Jurkat, Clone E6-1 (cell line): ENCODE measurements at places on chromosomes 4 and X.

DNA sequence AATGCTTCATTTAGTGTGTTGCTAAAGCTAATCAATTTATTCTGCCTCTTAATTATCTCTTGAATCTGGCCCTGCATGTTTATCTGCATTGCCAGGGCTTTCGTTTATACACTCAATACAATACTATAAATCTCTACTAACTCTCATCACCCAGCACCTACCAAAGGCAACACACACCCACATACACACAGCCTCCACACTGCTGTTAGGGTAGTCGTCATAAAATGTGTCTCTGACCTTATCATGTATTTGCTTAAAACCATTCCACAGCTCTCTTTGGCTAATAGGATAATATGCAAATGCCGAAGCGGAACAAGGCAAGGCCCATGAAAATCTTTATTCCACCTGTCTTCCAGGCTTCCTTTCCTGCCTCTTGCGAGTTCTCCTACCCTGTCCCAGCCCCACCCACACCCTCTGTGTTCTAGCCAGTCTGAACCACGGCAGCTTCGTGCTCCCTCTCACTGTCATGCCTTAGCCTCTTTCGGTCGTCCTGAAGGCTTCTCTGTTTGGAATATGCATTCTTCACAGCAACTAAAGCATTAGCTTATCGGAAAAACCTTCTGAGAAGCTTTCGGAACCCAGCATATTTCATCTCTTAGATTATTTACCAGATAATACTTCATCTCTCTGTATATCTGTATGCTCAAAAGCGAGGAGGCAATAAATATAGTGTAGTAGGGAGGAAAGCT lies 333.5 kb downstream of the TENM3 start:
- no peak for DNase-seq

- DNase-seq = no peak
Observed at GRCh38 chr4:86506591-86506990, 87.5 kb upstream of the PTPN13 start.

GRCh38 chrX:74147439-74147838 lies 156.5 kb upstream of the ZCCHC13 start:
- DNase-seq = no peak

GRCh38 chr4:33724685-33725084 lies 2519.6 kb downstream of the ARAP2 start:
- DNase-seq = no peak

DNA sequence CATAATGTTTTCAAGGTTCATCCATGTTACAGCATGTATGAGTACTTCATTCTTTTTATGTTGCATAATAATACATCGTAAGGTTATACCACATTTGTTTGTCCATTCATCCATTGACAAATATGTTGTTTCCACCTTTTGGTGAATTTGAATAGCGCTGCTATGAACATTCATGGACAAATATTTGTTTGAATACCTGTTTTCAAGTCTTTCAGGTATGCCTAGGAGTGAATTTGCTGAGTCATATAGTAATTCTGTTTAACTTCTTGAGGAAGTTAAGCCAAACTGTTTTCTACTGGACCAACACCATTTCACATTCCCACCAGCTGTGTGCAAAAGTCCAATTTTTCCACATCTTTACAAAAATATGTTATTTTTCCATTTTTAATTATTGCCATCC lies 31.5 kb downstream of the IRS4 start:
- no peak for DNase-seq

GRCh38 chr4:16079046-16079445 lies 4.8 kb downstream of the PROM1 start:
- no peak for DNase-seq

DNA sequence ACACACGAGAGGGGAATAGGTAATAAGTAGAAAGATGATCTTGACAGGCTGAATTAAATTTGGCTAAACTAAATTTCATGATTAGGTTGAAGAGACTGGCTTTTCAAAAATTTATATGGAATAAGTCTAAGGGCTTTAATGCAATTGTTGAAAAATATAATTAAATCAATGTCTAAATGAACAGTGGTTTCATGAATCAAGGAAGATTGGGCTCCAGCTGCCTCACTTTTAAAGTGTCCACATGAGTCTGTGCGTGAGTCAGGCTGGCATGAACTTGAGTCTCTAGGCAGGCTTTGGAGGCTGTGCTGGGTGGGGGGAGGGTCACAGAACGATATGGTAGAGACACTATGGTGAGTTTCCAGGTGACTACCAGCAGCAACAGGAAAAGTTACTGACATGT lies 111.9 kb downstream of the SORBS2 start:
- DNase-seq = no peak

DNA sequence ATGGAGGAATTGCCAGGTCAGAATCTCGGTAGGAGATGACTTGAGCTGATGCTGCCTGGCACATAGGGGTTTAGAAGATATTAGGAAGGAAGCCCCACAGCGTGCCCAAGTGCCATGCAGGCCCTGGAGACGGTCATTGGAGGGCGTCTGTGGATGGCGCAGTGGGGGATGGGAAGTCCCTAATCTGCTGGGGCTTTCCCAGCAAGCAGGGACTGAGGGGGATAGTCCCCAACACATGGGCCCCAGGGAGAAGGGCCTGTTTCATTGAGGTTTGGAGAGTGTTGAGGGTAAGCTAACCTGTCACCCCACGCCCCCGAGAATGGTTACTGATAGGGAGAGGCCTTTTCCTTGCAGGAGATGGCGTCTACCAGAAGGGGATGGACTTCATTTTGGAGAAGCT lies 7.8 kb downstream of the TAFAZZIN start:
- no peak for DNase-seq

DNA sequence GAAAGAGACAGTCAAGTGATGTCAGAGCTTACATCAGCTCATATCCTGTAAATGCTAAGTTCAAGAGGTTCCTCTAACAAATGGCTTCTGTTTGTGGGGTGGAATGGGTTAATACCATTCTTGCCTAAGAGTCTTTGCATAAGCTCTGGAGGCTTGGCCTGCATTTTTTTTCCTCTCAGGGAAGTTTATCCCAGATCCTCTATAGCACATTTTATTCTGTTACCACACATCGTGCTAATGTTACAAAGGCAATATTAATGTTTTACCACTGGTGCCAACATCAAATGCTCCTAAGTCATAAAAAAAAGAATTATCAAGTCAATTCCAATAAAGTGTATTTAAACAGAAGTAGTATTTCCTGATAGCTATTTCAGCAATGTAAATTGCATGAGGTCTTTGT lies 2.9 kb upstream of the ADH6 start:
- no peak for DNase-seq

- DNase-seq = no peak
Observed at GRCh38 chrX:12972243-12972642, 2.7 kb upstream of the TMSB4X start.

- peak; percentile 31 for DNase-seq
Observed at GRCh38 chr4:120517966-120518365, 404.6 kb downstream of the PRDM5 start.

GRCh38 chrX:40174854-40175510 lies 77.2 kb upstream of the BCOR start:
- peak; percentile 19 for DNase-seq

DNA sequence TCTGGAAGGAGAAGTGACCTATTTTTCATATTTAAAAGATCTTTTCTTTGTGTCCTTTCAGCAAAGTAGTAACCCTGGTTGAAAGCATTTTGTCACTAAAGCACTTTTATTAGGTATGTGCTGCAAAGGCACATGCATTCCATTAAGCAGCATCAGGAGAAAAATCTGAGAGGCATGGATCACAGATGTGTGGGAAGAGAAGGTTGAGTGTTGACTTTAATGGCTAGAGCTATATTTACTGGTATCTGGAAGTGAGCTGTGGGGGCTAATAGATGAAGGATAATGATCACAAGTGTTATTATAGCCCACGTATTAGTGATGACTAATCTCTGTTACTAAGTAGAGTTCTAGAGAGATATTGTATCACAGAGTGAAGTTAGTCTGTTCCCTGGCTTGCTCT lies 1520.7 kb downstream of the ARAP2 start:
- DNase-seq = no peak

GRCh38 chrX:1911401-1912128 lies 296.7 kb downstream of the ASMT start:
- no peak for DNase-seq

DNA sequence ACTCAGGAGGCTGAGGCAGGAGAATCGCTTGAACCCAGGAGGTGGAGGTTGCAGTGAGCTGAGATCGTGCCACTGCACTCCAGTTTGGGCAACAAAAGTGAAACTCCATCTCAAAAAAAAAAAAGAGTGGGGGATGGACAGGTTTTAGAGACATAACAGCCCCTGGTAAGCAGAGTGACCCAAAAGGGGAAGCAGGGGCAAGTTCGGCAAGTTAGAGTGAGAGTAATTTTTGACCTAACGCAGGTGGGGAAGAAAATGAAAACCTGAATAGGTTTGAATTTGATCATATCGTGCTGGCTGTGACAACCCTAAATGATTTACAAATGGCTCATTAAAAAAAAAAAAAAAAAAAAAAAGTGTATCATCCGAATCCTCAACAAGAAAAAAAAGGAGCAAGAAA lies 25.7 kb upstream of the TMEM131L start:
- no peak for DNase-seq

DNA sequence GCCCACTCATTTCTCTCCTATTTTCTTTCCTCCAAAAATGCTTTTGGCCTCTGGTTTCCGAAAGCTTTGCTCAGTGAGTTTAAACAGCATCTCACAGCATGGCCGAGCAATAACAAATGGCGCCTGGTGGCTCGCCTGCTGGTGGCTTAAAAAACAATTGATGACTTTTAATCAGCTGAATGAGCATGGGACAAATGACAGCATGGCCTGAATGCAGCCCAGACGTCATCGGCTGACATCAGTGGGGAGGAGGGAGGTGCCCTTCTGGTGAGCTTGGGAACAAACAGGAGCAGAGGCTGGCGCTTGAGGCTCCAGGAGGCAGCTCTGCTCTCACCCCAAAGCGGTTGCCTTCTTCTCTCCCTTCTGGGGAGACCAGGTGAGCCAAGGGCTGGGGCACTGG lies 286.4 kb downstream of the BCOR start:
- DNase-seq = no peak

- no peak for DNase-seq
Observed at GRCh38 chr4:102843273-102843672, 15.9 kb upstream of the UBE2D3 start.

DNA sequence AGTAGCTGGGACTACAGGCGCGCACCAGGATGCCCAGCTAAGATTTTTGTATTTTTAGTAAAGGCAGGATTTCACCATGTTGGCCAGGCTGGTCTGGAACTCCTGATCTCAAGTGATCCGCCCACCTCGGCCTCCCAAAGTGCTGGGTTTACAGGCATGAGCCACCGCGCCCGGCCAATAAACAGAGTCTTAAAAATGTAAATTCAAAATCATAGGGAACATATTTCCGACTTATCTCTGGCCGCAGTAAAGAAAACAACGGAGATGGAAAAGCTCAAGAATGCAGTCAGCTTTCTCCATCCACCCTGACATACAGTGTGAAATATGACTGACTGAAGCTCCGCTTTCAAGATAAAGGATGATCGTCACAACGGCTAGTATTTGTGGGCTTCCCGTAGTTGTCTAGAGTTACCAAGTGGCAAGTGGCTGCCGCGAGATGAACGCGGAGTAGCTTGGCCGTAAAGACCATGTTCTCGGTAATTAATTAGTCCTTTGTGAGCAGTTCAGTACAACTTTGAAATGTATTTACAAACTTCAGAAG lies 495.1 kb upstream of the FAT1 start:
- DNase-seq = no peak

DNA sequence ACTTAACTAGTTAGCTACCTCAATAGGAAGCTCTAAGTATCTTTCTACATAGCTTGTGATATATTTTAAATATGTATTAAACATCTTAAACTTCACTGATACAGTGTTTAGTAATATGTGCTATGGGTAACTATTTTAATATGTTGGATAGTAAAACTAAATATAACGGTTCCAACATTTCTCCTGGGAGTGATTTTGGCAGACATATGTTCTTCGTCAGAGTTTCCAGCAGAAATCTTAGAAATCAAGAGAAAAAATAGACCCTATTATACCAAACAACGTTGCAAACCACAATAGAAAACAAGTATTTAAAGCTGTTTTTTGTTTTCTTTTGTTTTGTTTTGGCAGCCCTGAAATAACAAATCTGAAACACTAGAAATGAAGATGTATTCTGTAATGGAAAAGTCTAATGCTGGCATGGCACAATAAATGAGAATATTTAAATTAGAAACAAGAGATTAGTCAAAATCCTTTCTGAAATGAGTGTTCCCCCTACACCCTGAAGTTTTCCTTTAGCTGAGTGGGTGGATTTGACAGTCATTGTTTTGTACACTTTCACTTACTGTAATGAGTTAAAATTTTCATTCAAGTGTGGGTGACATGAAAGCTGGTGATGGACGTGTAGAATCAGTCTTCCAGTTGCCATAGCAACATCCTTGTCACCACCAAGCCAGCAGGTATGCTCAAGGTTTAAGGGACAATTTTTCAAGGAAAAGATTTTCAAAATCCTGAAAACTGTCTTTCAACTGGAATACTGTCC lies 233.5 kb downstream of the SCFD2 start:
- no peak for DNase-seq

- DNase-seq = no peak
Observed at GRCh38 chr4:55117511-55117910, 7.9 kb downstream of the KDR start.

GRCh38 chr4:32032136-32032672 lies 1312.0 kb downstream of the PCDH7 start:
- DNase-seq = no peak

DNA sequence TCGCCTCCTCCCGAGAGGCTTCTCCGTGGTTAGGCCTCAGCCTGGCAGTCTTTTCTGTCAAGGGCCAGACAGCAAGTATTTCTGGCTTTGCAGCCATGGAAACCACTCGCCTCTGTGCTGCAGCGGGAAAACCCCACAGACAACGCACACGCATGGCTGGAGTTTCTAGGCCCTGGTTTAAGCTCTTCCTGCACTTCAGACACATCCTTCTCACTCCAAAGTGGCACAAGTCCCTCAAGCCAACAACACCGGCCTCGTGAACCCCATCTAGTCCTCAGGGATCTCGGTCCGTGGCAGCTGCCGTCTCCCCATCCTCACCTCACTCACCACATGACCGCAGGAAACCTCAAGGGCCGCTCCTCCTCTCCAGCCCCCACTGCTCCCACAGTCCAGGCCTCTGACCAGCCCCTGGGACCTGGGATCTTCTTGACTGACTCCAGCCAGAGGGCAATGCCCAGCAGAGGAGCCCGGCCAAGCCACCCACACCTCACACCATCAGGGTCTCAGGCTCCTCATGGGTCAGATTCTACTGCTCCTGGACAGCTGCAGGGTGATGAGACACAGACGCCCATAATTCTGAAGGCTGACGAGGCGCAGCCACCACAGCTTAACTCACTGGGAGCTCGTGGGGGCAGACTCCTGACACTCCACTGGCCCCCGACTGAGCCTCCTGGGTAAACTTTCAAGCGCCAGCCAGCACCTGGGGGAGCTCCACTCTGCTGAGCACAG lies 21.7 kb downstream of the LETM1 start:
- DNase-seq = no peak

GRCh38 chrX:34848281-34848680 lies 94.3 kb upstream of the FAM47B start:
- no peak for DNase-seq

GRCh38 chr4:38560768-38561558 lies 103.0 kb upstream of the KLF3 start:
- DNase-seq = peak; percentile 59

DNA sequence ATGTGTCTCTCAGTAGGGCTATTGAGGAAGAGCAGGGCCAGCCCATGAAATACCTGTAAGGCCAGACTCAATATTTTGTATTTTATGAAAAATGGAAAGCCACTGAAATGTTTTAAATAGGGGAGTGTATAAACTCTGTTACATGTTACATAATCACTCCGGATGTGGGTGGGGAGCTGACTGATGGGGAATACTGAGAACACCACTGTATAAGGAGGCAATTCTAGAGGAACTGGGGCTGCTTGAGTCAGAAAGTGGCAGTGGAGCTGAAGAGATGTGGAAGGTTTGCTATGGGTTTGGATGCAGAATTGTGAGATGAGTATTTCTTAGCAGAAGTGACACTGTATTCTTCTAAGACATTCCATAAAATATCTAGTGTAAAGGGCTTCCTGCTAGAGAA lies 647.8 kb upstream of the LCORL start:
- no peak for DNase-seq
